GOT3 (cell line): ENCODE measurements at places on chromosomes 1 and 21.

GRCh38 chr21:38806153-38806941, 618 bp downstream of the ETS2 start:
- DNase-seq = no peak

GRCh38 chr1:246597340-246597739, 31.1 kb downstream of the CNST start:
- no peak for DNase-seq

- DNase-seq = no peak
Measured at GRCh38 chr1:150928286-150928685, 2.1 kb downstream of the SETDB1 start.

- no peak for DNase-seq
Measured at GRCh38 chr1:20058531-20058930, 11.5 kb upstream of the PLA2G5 start.

DNA sequence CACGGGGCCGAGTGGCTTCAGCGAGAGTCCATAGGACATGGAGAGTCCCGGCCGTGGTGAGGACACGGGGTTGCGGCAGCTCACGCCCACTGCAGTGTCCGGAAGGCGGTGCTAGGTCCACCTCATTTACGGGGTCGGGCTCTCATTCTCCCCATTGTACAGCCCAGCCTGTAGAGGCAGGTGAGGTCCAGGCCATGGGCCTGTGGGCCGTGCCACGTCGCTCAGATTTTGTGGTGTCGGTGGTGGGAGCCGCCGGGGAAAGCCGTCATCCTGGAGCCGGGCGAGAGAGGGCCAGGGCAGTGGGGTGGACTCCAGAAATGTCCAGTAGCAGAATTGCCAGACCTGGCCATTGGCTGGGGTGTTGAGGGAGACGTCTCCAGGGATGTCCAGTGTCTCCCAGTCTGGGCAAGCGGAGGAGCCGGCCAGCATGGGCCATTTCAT, 59.4 kb downstream of the PRKCZ start:
- DNase-seq = no peak

- DNase-seq = no peak
Measured at GRCh38 chr21:27058673-27059605, 92.1 kb upstream of the ADAMTS5 start.

DNA sequence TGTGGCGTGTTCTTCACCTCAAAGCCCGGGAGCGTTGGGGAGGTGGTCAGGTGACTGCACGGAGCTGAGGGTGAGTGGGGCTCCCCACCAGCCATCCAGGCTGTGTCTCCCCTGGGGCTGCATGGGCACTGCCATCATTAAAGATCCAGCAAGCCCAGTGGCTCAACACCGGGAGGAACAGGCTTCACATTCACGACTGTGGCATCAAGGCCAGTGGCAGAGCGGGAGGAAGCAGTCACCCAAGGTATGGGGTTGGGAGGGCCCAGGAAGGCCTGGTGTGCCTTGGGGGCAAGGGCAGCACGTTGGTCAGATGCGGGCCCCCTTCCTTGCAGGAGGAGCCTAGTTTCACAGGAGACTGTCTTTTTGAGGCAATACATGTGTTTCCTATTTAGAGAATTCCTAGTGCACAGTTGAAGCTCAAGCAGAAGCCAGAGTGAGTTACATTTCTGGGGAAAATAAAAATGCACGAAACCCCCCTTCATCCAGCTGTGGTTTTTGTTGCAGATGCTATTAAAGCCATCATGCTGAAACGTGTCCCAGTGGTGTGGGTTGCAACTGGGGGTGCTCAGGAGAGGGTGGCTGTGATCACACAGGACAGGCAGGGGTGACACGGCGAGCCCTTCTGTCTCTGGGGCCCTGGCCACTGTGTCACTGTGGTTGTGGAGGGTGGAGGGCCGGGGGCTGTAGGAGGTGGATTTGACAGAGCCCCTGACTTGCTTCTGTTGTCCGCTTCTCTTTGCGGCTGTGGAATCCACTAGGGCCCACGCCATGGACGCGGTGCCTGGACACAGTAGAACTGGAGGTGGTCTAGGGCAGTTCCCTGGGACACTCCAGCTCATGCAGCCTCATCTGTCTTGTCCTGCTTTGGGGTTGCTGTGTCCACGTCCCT, 34.1 kb downstream of the SNAP47 start:
- no peak for DNase-seq

- DNase-seq = no peak
Measured at GRCh38 chr1:211830055-211830327, 572 bp downstream of the LPGAT1 start.
